ENCODE measurements at places on chromosomes 6 and 20. TPM values are rescaled to one million over a fixed set of nuclear protein-coding genes. Genes with fewer than 3 reads are reported as not detected.

Gene INSM1
- 14.6 TPM for total RNA-seq

Gene SIRPD
- total RNA-seq = not detected

Gene HSPA1L
- 1.8 TPM for total RNA-seq

Gene HDGFL1
- total RNA-seq = not detected

Gene MAS1
- total RNA-seq = not detected

Gene NINL
- total RNA-seq = 0.66 TPM

Gene BANF2
- total RNA-seq = not detected

Gene PERP
- 2.0 TPM for total RNA-seq

Gene ADAT2
- 28.8 TPM for total RNA-seq

Gene TBXT
- total RNA-seq = not detected

Gene HSPA12B
- not detected for total RNA-seq

Gene CGA
- total RNA-seq = not detected

Gene PBOV1
- total RNA-seq = not detected

Gene GRM1
- total RNA-seq = not detected

- no peak for DNase-seq
Measured at GRCh38 chr6:27593200-27593818, 120.4 kb upstream of the ZNF184 start.

GRCh38 chr6:151128763-151129370 lies 110.9 kb upstream of the AKAP12 start:
- no peak for DNase-seq

GRCh38 chr20:24779131-24779530 lies 169.9 kb upstream of the CST7 start:
- DNase-seq = no peak

DNA sequence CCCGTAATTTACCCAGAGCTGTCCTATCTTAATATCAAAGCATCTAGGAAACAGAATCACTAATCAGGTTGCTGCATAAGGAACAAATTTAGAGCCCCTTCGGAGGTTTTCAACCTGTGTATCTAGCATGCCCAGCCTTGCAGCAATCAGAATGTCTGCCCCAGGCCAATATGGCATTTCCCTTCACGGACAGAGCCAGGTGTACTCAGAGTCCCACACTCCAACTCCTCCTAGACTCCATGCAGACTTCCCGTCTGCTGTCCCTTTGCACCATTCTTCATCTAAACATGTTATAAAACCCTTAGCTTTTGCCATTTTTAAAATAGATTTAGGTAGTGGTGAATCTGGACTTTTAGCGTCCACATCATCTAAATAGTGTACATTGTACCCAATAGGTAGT lies 61.0 kb downstream of the ZHX3 start:
- DNase-seq = no peak

DNA sequence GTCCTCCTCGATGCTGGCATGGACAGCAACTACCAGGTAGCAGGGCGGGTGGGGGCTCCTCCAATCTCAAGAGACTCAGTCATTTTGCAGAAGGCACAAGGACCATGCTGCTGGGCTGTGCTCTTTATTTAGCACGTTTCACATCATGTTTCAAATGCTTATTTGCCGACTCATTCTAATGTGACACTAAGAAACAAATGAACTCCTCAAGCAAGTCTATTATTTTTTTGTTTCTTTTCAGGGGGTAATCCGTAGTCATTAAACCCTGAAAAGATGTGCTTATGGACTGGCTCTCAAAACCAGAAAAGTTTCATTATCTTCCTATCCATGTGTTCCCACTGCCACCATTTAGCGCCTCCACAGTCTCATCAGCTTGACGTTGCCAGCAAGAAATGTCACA lies 92.9 kb downstream of the ANKS1A start:
- no peak for DNase-seq

DNA sequence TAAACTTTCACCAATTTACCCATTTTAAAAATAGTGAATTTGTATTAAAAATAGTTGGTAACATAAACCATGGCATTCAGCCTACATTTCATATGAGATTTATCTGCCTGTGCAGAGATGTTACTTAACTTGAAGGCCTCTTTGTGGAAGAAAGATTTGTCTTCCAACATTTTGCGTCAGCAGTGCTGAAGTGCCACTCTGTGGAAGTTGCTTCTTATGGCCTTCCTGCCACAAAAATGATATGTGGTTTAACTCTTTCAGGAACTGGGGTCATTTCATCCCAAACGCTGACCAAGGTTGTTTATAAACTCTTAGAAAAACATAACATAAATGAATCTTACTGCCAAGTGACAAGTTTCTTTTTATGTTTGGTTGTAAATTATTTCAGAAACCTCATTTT lies 246.8 kb downstream of the ARID1B start:
- no peak for DNase-seq

DNA sequence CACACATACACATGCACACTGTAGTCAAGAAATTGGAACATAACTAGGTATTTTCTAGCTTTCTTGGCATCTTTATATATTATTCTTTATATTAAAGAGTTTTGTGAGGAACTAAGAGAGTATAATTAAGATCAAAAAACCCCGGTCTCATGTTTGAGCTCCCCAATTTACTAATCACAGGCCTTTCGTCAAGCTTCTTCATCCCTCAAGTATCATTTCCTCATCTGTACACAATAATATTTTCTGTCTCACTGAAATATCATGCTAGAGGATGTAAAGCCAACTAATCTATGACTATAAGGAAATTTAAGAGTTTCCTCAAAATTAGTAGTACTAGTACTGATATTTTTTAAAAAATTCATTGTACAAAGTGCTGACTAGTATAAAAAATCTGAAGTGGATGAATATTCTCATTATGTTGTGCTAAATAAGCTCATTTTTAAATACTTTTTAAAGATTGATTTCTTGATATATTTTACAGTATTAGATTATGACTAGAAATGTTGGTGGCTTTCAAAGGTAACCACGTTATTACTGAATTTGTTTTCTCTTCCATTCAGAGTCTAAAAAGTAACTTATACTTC lies 28.0 kb downstream of the PEX3 start:
- no peak for DNase-seq

DNA sequence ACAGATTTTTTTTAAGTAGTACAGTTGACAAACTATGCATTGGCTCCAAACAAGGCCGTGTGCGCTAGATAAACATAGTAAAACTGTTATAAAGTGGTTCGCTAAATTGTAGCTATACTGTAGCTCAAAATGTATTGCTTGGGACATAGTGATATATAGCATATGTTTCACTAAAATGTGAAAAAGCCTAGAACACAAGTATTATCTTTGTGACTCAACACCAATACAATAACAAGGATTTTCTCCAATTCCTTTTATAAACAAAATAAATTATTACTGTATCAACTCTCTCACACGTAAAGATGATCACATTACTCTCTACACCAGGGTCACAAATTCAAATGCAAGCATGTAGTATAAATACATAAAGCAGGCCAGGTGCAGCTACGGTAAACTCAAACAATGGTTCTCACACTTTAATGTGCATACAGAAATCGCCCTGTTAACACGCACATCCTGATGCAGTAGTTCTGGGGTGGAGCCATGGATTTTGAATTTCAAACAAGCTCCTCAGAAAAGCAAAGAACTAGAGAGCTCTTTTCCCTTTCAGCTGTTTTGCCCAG lies 214.6 kb downstream of the GMDS start:
- no peak for DNase-seq

- DNase-seq = no peak
Measured at GRCh38 chr6:16109659-16110305, 19.1 kb upstream of the MYLIP start.

- DNase-seq = no peak
Measured at GRCh38 chr20:1868856-1869255, 26.4 kb upstream of the SIRPA start.

DNA sequence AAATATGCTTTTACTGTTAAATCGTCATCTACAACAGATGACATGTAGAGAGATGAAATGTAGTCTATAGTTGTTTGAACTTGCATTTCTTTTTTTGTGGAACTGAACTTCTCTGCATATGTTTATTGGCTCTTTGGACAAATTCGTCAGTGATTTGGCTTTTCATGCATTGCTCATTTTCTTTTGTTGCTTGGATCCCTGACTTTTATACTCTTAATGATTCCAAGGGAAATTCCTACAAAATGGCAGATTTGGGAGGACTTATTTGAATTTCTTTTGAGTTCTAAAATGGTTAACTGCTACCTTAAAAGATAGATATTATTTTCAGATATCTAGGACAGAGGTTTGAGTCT lies 65.4 kb downstream of the UTRN start:
- no peak for DNase-seq

DNA sequence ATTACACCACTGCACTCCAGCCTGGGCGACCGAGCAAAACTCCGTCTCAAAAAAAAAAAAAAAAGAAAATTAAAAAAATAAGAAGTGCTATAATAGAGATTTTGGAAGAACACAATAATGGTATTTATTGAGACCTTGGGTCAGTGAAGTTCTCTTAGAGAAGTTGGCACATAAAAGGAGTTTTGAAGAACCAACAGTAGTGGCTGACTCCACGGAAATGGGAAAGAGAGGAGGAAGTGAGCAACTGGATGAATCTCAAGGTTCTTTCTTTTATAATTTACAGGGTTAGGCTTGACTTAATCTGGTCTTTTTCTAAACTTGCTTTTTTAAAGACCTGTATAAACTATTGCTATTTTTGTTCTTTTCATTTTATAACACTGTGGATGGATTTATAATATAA lies 52.8 kb downstream of the TOMM6 start:
- DNase-seq = no peak

DNA sequence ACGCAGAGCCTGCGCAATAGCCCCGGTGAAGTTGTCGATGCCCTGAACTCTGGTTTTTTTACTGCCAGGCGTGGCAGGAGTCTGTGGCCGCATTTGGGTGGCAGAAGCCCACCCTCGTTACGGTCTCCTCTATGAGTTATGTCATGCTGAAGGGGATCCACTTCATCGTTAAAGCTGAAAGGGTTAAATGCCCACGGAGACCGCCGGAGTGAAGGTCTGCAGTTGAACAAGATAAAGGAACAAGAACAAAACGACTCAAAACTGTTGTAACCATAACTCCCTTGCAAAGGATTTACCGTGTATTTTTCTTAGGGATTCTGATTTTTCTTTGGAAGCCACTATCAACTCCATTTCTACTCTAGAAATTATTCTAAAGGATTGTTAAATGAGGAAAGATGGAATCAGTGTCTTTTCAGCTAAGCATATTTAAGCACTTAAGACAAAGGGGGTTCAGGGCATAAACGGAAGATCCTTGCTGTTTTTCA lies 501 bp upstream of the ELOVL5 start:
- no peak for DNase-seq

- no peak for DNase-seq
Measured at GRCh38 chr20:9062066-9062465, 6.8 kb upstream of the PLCB4 start.

GRCh38 chr20:32510601-32511357 lies 74.4 kb downstream of the NOL4L start:
- DNase-seq = no peak

GRCh38 chr6:108654465-108655106 lies 93.9 kb downstream of the FOXO3 start:
- DNase-seq = no peak

DNA sequence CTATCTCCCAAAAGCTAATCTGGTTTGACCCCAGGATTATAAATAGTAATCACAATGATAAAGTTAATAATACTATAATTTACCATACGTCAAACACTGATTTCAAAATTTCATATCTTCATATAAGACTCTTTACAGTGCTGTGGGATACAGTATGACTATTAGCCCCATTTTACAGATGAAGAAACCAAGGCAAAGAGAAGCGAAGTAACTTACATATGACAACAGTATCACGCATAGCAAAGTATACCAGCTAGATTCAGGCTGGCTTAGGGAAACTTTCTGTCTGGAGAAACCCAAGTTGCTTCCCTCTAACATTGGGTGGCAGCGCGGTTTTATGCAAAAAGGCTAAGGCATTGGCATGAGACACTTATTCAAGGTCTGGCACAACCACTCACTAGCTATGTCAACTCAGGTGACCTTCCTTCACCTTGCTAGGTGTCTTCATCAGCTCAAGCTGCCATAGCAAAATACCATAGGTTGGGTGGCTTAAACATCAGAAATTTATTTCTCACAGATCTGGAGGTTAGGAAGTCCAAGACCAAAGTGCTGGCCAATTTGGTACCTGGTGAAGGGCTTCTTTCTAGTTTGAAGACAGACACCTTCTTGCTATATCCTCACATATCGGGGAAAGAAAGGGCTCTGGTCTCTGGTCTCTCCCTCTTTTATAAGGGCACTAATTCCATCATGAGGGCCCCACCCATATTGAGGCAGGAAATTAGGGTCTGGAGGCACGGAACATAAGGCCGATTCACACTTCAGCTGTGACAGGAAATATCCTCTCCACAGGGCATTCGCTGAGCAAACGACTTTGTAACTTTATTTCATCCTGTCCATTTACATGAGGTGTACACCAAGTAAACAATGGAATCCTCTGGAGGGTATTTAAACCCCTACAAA lies 22.4 kb upstream of the UTRN start:
- peak; percentile 17 for DNase-seq

- DNase-seq = no peak
Measured at GRCh38 chr6:95159557-95159956, 417.8 kb upstream of the MANEA start.
